Brain (organoid and tissue), 16 donors: ENCODE measurements at places on chromosomes 3 and 15.
A peak's percentile ranks its signal among the peaks of the same experiment; 100 is the strongest.

DNA sequence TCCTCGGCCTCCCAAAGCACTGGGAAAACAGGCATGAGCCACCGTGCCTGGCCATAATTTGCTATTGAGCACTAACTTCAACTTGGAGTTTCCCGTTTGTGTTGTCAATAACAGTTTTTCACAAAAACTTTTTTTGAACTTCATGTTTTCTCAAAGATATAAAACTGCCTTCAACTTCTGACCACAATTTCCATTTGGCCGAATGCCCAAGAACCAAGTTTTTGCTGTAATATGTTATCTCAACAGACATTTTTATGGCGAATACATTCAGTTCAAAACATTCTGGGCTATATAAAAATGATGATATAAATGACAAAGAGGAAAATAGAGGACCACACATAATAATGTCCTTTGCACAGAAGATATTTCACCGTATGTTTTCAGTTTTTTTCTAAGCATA lies 56.4 kb downstream of the NEDD4 start:
- DNase-seq = no peak

GRCh38 chr3:194687638-194688199 lies 2.0 kb downstream of the FAM43A start:
- peak; percentile 79 for DNase-seq

GRCh38 chr3:150965436-150965835 lies 7.1 kb downstream of the CLRN1 start:
- no peak for DNase-seq

- DNase-seq = no peak
These were observed 111.1 kb upstream of the GPR149 start for GRCh38 chr3:154540950-154541604.

GRCh38 chr3:158220575-158220974 lies 110.7 kb downstream of the RSRC1 start:
- no peak for DNase-seq

- DNase-seq = no peak
These were observed 6.3 kb upstream of the EIF3J start for GRCh38 chr15:44530653-44531052.

DNA sequence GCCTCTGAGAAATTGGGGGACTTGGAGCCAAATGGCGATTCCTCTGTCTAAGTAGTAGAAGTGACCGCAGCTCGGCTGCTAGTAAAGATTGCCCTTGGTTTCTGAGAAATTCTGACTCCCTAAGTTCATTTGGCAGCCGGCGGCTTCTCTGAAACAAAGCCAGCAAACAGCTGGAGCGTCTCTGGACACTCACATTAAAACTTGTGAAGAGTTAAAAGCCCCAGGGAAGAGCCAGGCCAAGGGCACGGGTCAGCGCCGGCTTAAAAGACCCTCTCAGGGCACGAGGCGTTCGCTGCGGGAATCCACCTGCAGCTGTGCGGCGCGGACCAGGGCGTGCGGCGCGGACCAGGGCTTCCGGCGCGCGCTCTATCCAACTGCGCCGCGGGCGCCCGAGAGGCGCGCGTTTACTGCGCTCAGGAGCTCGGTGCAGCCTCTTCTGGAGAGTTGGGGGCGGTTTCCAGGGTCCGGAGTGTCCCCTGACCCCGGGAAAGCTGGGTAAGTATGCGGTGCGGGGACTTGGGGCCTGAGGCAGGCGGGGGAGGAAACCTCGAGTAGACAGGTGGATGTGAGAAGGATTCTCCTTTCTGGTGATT lies at the start of gene COL6A5:
Gene COL6A5, plus strand, starts transcription at position 186 of the 593 bp plus-strand sequence. CDS start 27,967 bp downstream, outside the sequence.
- DNase-seq = peak; percentile 2

- DNase-seq = no peak
These were observed 50.1 kb downstream of the LYSMD4 start for GRCh38 chr15:99683000-99683670.

DNA sequence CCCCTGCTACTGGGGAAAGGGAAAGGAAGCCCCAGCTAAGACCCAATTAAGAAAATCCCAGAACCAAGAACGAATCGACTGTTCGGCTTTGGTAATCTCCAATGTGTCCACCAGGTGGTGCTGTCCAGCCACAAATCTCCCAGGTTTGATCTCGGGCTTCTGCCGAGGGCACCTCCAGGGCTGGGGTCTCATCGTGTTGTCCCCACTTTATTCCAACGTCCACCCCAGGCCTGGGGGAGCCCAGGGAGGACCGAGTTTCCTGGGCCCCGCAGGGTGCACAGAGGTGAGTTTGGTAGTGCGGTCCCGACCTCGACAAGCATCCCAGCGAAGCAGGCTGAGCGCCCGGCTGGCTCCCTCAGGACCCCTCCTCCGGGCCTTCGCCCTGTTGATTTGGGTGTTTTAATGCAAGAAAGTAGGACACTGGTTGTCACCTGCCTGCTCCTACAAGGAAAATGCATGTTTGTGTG lies 185.1 kb downstream of the GOLGA6L6 start:
- no peak for DNase-seq

GRCh38 chr3:133572158-133573053 lies 1.1 kb upstream of the CDV3 start:
- DNase-seq = peak; percentile 16

- no peak for DNase-seq
These were observed 44.6 kb downstream of the RAB27A start for GRCh38 chr15:55245059-55245458.

- no peak for DNase-seq
These were observed 256.2 kb upstream of the IL12A start for GRCh38 chr3:159732172-159733111.

GRCh38 chr15:89140595-89140994 lies 52.3 kb downstream of the ABHD2 start:
- DNase-seq = no peak

- DNase-seq = no peak
These were observed 39.6 kb downstream of the SEMA6D start for GRCh38 chr15:47756872-47757271.

GRCh38 chr15:69016021-69016595 lies 1.6 kb downstream of the NOX5 start:
- DNase-seq = no peak

DNA sequence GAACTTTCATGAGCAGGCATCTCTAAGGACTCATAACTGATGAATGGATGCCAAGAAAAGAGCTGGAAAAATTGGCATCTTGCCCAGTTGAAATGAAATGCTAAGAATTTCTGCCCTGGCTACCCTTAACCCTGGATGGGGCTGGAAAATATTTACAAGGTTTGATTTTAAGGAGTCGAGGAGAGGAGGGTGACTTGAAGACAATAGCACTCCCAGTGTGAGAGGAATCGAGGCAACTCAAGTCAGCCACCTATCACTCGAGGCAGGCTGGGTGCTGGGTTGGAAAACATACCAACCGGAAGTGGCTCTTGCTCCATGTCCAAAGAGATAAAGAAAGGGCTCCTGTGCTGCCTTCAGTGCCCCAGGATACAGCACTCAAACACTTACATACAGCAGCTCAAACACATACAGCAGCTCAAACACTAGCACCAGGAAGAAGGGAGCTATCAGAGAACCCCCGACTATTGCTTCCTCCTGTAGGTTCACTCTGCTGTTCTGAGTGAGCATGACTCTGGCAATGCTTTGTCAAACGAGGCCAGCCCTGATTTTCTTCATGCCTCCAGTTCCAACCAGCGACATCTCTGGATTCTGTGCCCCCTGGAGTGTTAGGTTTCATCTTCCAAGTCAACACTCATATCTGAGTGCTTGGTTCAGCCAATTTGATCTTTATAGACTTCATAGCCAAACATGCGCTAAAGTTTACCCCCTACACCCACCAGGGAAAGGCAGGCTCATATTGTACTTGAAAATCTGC lies 4.9 kb downstream of the PRICKLE2 start:
- peak; percentile 30 for DNase-seq

DNA sequence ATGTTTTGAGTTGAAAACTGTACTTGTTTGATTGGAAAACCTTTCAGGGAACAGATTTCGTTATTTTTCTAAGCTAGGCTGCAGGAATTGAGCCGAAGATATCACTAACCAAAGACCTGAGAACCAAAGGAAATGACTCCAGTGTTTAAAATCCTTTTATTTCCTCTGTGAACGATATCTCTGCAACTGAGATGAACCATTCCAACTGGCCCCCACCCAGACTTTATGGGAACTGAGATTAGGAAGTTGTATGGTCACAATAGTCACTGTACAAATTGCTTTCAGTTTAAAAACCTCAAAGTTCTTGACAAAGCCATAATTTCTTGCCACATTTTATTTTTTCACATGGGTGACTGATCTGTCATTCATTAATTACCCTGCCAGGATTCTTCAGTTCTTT lies 232.4 kb downstream of the RBMS3 start:
- no peak for DNase-seq

DNA sequence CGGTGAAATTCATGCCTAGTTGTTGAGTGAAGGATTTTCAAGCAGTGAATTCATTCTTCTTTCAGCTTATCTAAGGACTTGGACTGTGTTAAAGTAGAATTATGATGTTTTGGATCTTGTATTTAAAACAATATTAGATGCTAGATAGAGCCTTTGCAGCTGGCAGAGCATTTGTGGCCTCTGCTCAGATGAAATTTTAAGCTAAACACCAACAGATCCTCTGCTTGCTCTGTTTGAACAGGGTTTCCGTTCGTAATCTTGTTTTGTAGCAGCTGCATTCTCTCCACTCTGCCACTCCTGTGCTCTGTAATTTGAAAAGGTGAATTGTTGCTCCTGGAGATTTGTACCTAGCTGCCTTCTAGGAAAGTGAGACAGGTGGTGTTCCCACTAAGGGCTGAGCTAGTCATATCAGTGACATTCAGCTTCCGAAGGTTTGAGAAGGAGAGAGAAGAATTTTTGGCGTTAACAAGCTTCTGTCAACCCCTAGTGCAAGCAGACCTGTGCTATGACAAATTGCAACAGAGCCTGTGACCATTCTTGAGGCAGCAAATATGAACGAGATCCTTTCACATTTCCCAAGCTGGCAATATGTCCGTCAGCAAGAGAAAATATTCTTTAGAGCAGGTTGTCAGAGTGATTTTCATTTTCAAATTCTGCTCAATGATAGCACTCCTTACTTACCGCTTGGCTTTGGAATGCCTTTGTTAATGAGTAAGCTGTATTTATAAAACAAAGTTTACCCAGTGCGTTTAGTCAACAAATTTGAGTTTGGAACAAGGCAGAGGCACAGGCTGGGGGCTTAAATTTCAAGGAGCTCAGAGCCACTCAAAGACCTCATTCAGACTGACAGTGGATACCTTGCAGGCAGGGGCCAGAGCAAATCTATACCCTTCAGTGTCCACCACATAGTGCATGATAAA lies 5.3 kb downstream of the CHST2 start:
- DNase-seq = peak; percentile 59

DNA sequence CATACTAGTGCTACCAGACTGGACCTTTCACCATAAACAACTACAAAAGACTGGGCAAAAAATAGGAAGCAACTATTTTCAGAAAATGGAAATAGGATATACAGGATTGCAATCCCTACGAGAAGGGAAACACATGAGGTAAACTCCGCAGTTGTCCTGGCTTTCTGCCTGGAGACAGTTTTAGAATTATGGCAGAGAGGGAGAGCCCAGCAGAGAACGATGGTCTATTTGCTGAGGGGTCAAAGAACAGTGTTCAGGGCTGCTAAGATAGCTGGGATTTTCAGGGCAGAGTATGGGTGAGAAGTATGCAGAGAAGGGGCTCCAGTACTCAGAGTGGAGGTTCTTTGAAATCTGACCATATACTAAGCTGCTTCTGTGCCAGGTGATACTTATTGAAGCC lies 163.4 kb downstream of the CHDH start:
- DNase-seq = no peak

DNA sequence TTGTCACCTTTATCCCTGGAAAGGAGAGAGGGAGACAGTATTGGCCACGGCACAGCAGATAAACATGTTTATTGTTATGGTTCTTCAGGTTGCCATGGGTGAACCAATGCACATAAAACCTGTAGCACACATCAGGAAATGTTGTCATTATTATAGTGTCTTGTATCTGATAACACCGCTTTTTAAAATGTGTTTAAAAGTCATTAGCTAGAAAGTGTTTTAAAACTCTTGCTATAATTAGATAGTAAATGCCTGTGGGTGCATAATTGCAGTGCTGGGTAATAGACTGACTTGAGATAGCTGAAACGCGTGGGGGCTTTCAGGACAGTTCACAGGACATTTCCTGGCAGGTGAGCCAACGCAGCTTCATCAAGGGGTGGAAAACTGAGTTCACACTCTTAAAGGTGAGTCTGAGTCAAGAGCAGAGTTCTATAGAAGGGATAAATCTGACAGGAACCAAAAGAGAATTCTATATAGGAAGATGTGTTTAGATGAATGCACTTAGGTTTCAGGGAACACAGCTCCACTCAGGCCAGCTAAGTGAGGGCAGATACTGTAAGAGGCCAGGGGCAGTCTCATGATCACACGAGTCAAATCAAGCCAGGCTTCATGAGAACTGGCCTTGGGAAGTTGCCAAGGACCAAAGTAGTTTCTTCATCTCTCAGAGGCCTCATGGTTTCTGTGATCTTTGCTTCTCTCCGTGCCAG lies 35.6 kb upstream of the PPP4R2 start:
- DNase-seq = no peak

DNA sequence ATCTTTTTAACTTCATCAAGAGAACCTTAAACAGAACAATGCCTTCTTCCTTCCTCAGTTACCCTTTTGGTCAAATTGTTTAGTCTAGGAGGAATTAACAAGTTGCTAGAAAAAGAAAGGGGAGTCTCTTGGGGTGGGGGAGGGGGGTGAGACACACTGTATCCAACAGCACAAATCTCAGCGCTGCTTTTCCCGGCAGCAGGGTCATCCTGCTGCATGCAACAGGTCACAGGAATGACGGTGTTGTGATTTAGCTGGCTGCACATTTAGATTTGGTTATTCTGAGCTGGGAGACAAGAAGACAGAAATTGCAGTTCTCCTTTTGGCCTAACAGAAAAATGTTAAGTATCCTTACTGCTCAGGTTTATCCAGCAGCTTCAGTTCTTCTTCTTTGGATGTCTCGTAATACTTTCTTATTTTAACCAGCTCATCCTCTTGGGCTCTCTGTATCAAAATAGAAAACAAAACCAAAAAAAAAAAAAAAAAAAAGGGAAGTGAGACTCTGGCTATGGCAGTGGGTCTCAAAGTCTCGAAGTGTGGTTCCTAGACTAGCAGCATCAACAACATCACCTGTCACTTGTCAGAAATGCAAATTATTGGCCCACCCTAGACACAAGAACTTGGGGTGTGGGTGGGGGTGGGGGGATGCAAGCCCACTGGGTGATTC lies 190.5 kb downstream of the GREM1 start:
- no peak for DNase-seq

GRCh38 chr3:158991146-158991705 lies 189.4 kb downstream of the MFSD1 start:
- no peak for DNase-seq
